Bladder microvascular endothelial cell (primary cell): ENCODE measurements at places on chromosomes 3 and 15. TPM values are rescaled to one million over a fixed set of nuclear protein-coding genes. Genes with fewer than 3 reads are reported as not detected.

Gene PLA2G4E
- not detected in 2 replicates for total RNA-seq

Gene NOX5
- total RNA-seq = under 0.01 TPM in 1 of 2 replicates, not detected in the other

Gene OPA1
- total RNA-seq = 40.0 and 77.1 TPM in 2 replicates

Gene KNG1
- total RNA-seq = not detected in 2 replicates

Gene PRR20G
- total RNA-seq = not detected in 2 replicates

Gene MED12L
- under 0.01 and 0.19 TPM in 2 replicates for total RNA-seq

Gene PPP1R14D
- not detected in 2 replicates for total RNA-seq

Gene SLC24A5
- total RNA-seq = not detected in 2 replicates

Gene ZNF502
- total RNA-seq = 2.3 and 4.8 TPM in 2 replicates

Gene C3orf52
- 0.32 and 11.1 TPM in 2 replicates for total RNA-seq

Gene PLSCR2
- 0.31 TPM in 1 of 2 replicates, not detected in the other for total RNA-seq

Gene GOLGA6B
- not detected in 2 replicates for total RNA-seq

Gene SPESP1
- 1.1 and 2.8 TPM in 2 replicates for total RNA-seq

Gene C2CD4A
- total RNA-seq = under 0.01 and 1.3 TPM in 2 replicates

Gene MYEF2
- 7.0 and 34.7 TPM in 2 replicates for total RNA-seq

Gene STRIT1
- not detected in 2 replicates for total RNA-seq

Gene C15orf39
- total RNA-seq = 2.4 and 7.4 TPM in 2 replicates

Gene MEX3B
- 6.8 and 11.1 TPM in 2 replicates for total RNA-seq

Gene COL6A6
- not detected in 2 replicates for total RNA-seq

Gene CCK
- total RNA-seq = not detected in 2 replicates

Gene SNUPN
- total RNA-seq = 13.3 and 21.1 TPM in 2 replicates

Gene NEIL1
- total RNA-seq = 12.1 and 16.7 TPM in 2 replicates

Gene LRRC15
- 0.06 TPM in 1 of 2 replicates, not detected in the other for total RNA-seq

Gene PIF1
- total RNA-seq = 5.9 and 13.4 TPM in 2 replicates

Gene SCG5
- total RNA-seq = 0.49 and 0.82 TPM in 2 replicates

Gene CLDN11
- 200 and 216 TPM in 2 replicates for total RNA-seq

Gene SLC6A1
- total RNA-seq = not detected in 2 replicates

Gene GOLGA8N
- total RNA-seq = 0.49 and 2.6 TPM in 2 replicates

Gene FBN1
- total RNA-seq = 88.4 and 123 TPM in 2 replicates

Gene CHRFAM7A
- 1.6 and 2.1 TPM in 2 replicates for total RNA-seq

Gene GABRA5
- not detected in 2 replicates for total RNA-seq

Gene LXN
- total RNA-seq = 50.6 and 104 TPM in 2 replicates

Gene ANKRD34C
- not detected in 2 replicates for total RNA-seq

Gene ABHD6
- total RNA-seq = 13.3 and 16.2 TPM in 2 replicates

Gene GPR149
- total RNA-seq = not detected in 2 replicates

Gene ACAN
- total RNA-seq = 0.25 and 8.9 TPM in 2 replicates

Gene MUC20
- total RNA-seq = not detected in 2 replicates

Gene PIERCE2
- total RNA-seq = 0.32 and 1.2 TPM in 2 replicates

Gene MESP2
- total RNA-seq = not detected in 2 replicates
